Head of caudate nucleus (tissue), 42 donors: ENCODE measurements at places on chromosomes 2 and 18.

GRCh38 chr2:151287513-151288250, 1.8 kb downstream of the NMI start:
- DNase-seq, result no peak

GRCh38 chr18:48687346-48688042, 148.7 kb downstream of the CTIF start:
- DNase-seq, result no peak

DNA sequence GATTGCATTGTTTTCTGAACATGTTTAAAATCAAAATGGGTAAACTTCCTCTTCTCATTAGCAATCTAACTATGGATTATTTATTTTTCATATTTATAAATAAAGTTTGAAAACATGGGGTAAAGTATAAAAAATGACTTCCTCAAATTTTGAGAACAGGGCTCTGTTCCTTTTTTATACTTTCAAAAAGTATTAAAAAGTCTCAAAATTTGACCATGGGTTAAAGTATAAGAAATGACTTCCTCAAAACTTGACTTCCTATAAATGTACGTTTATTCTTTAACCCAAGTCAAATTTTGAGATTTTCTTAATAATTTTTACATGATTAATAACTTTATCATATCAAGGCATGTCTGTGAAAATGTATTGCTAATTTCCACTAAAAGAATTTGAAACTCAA, 512.4 kb downstream of the GALR1 start:
- DNase-seq, result no peak

GRCh38 chr2:168064011-168064998, 183.1 kb downstream of the STK39 start:
- no peak for DNase-seq

- DNase-seq, result no peak
Measured at GRCh38 chr2:108219688-108220087, 20.1 kb upstream of the SULT1C3 start.

DNA sequence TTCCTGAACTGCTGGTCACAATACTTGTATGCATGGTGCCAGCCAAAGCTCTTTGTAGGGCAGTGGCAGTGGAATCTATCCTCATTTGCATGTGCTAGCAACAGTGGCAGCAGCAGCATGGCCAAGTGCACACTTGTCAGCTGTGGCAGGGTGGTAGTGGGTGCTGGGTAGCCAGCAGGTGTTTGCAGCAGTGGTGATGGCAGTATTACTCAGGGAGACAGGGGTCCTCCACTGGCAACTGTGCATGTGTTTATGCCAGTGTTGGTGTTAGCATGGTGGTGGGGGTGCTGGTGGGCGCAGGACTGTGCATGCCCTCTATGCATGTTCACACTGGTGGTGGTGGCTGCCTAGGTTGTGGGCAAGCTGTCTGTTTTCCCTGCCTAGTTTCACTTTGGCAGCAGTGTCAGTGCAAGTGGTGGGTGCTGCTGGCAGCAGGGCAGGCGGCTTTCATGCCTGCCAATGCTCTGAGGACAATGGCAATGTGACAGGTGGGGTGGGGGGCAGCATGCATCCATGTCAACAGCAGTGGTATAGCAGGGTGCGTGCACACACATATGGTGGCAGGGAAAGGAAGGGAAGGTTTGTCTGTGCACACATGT, 41.2 kb downstream of the GALNT13 start:
- DNase-seq, result no peak

GRCh38 chr2:164898475-164898874, 56.9 kb downstream of the SLC38A11 start:
- no peak for DNase-seq

GRCh38 chr2:42101206-42102023, 53.6 kb downstream of the PKDCC start:
- no peak for DNase-seq

- DNase-seq, result no peak
Measured at GRCh38 chr18:2961821-2962220, 51.1 kb downstream of the LPIN2 start.

DNA sequence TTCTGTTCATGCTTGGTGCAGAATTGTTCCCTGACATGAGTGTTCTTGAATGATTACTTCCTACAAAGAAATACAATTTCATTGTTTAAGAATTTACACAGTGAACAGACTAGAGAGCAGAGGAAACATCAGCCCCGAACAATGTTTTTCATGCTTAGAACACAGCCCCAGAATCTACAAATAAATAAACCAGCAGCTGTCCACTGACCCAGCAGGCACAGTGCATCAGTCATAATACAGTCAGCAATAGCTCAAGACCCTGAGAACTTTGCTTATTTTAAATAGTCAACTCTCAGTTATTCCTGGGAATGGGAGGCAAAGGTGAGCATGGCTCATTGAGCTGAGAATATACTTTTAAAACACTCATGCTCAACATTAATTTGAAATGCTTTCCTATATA, 38.4 kb downstream of the XIRP2 start:
- DNase-seq, result no peak

DNA sequence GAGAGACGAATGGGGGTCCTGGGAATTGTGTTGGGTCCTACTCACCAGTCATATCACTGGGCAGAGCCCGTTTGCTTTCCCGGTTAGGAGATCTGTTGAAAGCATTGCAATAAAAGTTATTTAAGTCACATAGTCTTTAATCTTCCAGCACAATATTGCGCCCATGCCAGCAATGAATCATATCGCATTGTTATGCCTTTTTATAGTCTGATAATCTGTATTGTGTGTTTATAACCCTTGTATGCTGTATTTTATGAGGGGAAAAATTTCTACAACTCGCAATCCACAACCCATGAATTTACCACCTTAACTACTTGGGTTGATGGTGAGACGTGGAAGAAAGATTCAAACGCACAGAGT, 211.9 kb upstream of the SMIM21 start:
- DNase-seq, result no peak

DNA sequence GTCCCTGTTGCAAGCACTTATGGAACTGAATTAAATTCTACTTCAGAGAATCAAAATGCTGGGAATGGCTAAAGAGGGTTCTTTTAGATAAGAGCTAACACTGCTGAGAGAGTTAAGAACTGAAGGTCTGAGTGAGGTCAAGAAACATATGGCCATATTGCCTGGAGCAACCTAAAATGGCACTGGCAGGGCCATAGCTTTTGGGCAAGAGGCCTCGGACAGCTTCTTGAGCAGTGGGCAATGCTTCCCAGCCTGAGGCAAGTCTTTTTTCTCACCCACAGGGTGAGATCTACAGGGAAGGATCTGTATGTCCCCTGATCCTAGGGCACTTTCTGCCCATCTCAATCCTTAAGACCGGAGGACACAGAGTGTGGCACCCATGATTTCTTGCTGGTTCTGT, 244.6 kb upstream of the NT5C1B start:
- DNase-seq, result no peak

GRCh38 chr18:79855147-79855933, 57.6 kb downstream of the KCNG2 start:
- no peak for DNase-seq

GRCh38 chr2:17309741-17310339, 208.4 kb downstream of the RAD51AP2 start:
- DNase-seq, result no peak

DNA sequence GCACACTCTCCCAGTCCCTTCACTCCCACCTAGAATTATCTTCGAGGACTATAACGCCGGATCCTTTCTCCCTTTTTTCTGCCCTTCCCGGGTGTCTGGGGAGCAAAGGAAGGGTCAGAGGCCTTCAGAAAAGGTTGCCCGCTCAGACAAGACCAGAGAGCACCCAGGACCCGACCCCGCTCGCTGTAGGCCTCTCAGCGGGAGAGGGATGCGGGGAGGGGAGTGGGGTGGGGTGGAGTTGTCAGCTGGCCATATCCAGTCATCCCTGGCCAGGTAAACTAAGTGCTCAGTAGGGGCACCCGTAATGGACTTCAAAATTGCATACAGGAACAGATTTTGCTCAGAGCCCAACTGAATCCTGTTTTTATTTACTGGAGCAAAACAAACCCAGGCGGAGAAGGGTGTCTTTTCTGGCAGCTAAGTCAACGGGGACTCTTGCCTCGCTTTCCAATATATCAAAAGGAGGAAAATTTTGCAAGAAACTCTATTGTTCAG, 65.0 kb downstream of the NOL4 start:
- DNase-seq, result peak; percentile 31

GRCh38 chr2:145593991-145594614, 1074.2 kb upstream of the ZEB2 start:
- DNase-seq, result no peak

DNA sequence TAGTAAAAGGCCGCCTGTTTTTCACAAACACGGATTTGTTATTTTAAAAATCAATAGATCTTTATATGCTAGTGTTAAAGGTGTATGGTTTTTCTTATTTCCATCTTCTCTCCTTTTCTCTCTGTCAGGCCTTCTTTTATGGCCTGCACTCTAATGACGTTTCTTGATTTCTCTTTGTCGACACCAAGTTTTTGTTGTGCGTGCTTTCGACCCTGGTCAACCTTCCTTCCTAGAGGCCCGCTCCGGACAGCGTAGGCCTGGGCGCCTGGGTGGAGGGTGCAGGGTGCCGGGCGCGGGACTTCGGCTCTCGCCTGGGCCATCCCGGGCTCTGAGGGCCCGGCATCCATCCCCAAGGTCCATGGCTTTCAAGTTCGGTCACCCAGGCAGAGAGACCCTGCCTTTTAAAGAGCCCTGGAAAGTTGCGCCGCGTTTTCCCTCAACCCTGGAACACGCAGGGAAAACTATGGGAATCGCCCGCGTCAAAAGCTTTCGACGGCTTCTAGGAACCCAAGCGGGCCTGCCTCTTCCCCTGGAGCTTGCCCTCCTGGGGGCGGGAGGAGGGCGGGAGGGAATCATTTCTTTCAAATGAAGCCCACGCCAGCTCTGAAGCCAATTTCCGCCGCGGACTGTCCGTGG, 4.1 kb upstream of the SATB2 start:
- no peak for DNase-seq

GRCh38 chr2:166041613-166042012, 86.2 kb downstream of the SCN1A start:
- DNase-seq, result no peak

GRCh38 chr2:68362749-68363148, 2.3 kb upstream of the PLEK start:
- DNase-seq, result no peak

DNA sequence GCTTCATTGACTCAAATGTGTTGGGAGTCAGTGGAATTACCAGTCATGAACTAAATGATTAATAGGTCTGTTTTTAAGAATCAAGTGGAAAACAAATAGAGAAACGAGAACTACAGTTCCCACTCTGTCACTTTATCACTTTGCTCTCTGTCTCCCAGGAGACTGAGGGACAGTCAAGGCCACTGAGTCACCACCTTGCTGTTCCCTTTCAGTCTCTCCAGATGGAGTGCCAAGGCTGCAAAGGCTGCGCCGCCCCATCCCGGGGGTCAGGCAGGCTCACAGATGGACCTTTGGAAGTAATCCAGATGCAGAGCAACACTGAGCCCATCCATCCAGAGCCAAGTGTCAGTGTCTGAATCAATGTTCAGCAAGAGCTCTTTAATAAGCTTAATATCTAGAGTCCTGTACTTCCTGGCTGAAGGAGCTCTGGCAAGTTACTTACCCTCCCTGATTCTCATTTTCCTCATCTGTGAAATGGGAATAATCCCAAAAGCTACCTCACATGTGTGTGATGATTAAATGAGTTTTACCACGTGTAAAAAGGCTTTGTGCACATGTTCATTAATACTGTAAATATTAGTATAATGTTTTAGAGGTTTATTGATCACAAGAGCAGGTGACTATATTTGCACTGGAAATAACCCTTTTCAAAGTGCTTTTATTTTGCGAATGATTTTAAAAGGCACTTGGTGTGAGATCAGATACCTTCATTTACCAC, 43.0 kb upstream of the EFEMP1 start:
- peak; percentile 52 for DNase-seq

DNA sequence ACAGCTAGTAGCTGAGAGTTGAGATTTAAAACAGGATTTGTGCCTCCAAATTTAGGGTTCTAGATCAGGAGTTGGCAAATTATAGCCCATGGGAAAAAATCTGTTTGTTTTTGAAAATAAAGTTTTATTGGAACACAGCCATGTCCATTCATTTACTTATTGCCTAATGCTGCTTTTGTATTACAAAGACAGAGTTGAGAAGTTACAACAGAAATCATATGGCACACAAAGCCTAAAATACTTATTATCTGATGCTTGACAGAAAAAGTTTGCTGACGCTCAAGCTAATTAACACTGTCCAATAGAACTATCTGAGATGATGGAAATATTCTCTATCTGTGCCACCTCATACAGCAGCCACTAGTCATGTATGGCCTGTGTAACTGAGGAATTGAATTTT, 229.1 kb upstream of the RASGRP3 start:
- no peak for DNase-seq

- peak; percentile 65 for DNase-seq
Measured at GRCh38 chr2:46554397-46554796, 75.0 kb downstream of the TMEM247 start.

- DNase-seq, result peak; percentile 11
Measured at GRCh38 chr2:62175728-62176127, 20.2 kb upstream of the B3GNT2 start.

DNA sequence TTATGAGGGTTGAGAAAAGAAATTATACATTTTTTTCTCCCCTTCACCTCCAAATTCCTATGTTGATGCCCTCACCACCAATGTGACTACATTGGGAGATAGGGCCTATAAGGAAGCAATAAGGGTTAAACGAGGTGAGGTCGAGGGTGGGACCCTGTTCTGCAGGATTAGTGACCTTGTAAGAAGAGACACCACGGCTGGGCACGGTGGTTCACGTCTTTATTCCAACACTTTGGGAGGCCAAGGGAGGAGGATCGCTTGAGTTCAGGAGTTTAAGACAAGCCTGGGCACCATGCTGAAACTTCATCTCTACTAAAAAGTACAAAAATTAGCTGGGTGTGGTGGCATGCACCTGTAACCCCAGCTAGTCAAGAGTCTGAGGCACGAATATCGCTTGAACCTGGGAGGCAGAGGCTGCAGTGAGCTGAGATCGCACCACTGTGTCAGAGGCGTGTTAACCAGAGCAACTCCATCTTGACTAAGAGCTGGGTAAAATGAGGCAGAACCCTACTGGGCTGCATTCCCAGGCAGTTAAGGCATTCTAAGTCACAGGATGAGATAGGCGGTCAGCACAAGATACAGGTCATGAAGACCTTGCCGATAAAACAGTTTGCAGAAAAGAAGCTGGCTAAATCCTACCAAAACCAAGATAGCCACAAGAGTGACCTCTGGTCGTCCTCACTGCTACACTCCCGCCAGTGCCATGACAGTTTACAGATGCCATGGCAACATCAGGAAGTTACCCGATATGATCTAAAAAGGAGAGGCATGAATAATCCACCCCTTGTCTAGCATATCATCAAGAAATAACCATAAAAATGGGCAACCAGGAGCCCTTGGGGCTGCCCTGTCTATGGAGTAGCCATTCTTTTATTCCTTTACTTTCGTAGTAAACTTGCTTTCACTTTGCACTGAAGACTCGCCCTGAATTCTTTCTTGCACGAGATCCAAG, 77.0 kb downstream of the NCAPH start:
- DNase-seq, result no peak
